Osteoblast (primary cell): ENCODE measurements at places on chromosomes 4 and X. TPM values are rescaled to one million over a fixed set of nuclear protein-coding genes. Genes with fewer than 3 reads are reported as not detected.

DNA sequence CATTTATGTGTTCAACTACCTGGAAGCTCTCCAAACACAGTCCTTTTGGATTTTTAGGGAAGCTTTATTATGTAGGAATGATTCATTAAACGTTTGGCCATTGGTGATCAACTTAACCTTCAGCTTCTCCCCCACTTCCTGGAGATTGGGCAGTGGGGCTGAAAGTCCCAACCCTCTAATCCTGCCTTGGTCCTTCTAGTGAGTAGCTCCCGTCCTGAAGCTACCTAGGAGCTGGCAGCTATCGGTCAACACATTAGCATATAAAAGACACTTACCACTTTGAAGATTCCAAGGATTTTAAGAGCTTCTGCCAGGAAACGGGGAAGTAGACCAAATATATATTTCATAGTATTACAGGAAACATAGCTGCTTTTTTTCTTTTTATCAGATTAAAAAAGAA, 69.7 kb downstream of the MCUB start:
- no peaks in the 10 kb centered on the region for H3K27me3 ChIP-seq
- no peak for DNase-seq
- no peaks in the 10 kb centered on the region for H3K4me1 ChIP-seq
- no peak overlapping the region for H3K27ac ChIP-seq
- no peaks in the 10 kb centered on the region for H3K36me3 ChIP-seq
- H3K4me3 ChIP-seq, result no peak overlapping the region

DNA sequence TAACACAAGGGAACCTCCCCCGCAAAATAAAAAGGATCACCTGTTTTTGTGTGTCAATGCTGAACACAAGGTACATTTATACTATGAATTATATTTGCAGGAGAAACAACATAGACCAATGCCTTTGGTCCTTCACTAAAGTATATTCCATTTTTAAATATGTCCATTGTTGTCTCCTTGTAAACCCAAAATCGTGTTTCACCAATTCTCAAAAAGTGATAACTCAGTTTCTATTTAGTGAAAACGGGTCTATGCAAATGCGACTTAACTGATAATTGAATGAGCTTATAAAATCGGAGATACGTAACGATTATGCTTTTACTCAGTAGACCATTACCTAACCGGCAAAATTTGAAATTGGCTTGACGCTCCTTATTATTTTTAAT, 2.1 kb downstream of the BRWD3 start:
- H3K27ac ChIP-seq, result peak overlapping the region; percentile 3
- H3K27me3 ChIP-seq, result no peaks in the 10 kb centered on the region
- no peaks in the 10 kb centered on the region for H3K4me1 ChIP-seq
- DNase-seq, result no peak
- H3K36me3 ChIP-seq, result no peaks in the 10 kb centered on the region

DNA sequence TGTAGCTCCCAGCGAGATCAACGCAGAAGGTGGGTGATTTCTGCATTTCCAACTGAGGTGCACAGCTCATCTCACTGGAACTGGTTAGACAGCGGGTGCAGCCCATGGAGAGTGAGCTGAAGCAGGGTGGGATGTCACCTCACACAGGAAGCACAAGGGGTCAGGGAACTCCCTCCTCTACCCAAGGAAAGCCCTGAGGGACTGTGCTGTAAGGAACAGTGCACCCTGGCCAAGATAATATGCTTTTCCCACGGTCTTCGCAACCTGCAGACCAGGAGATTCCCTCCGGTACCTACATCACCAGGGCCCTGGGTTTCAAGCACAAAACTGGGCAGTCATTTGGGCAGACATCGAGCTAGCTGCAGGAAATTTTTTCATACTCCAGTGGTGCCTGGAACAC, 216.4 kb upstream of the TET2 start:
- H3K36me3 ChIP-seq, result no peaks in the 10 kb centered on the region
- no peak for DNase-seq
- no peaks in the 10 kb centered on the region for H3K4me1 ChIP-seq
- H3K27ac ChIP-seq, result no peak overlapping the region
- no peak overlapping the region for H3K4me3 ChIP-seq
- H3K27me3 ChIP-seq, result no peaks in the 10 kb centered on the region

DNA sequence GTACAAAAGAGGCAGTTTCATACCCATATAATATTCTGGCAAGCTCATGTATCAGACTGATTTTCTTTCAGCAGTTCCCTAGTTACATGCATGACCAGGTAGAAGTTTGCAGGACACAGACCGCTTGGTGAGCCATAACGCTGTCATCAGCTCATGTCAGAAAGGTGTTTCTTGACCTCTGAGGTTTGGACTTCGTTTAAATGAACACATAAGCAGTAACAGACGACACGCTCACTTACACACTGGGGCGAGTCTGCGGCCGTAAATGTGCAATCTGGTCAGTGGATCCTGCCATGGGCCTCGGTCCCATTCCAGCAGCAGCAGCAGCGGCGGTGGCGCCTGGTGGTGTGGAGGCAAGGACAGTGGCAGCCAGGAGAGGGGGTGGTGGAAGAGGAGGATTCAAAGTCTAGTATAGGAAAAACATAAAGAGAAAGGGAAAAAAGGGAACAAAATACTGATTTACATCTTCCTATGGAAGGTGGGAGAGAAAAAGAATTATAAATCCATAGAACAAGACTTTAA, 111.9 kb upstream of the CBR4 start:
- peaks cover 86% of the 10 kb centered on the region for H3K36me3 ChIP-seq
- peak overlapping the region; percentile 8 for H3K27ac ChIP-seq
- peaks cover 23% of the 10 kb centered on the region for H3K4me1 ChIP-seq
- no peak overlapping the region for H3K4me3 ChIP-seq
- H3K27me3 ChIP-seq, result no peaks in the 10 kb centered on the region

GRCh38 chrX:16559206-16559619, 90.7 kb upstream of the S100G start:
- H3K4me3 ChIP-seq, result no peak overlapping the region
- H3K27me3 ChIP-seq, result no peaks in the 10 kb centered on the region
- H3K4me1 ChIP-seq, result no peaks in the 10 kb centered on the region
- no peaks in the 10 kb centered on the region for H3K36me3 ChIP-seq

GRCh38 chr4:82621251-82621650, 59.5 kb upstream of the TMEM150C start:
- no peaks in the 10 kb centered on the region for H3K4me1 ChIP-seq
- DNase-seq, result no peak
- no peak overlapping the region for H3K4me3 ChIP-seq
- no peaks in the 10 kb centered on the region for H3K27me3 ChIP-seq
- no peak overlapping the region for H3K27ac ChIP-seq

GRCh38 chr4:101921370-101921769, 130.8 kb downstream of the BANK1 start:
- no peak for DNase-seq
- H3K27ac ChIP-seq, result no peak overlapping the region
- no peak overlapping the region for H3K4me3 ChIP-seq
- no peaks in the 10 kb centered on the region for H3K27me3 ChIP-seq
- no peaks in the 10 kb centered on the region for H3K36me3 ChIP-seq

DNA sequence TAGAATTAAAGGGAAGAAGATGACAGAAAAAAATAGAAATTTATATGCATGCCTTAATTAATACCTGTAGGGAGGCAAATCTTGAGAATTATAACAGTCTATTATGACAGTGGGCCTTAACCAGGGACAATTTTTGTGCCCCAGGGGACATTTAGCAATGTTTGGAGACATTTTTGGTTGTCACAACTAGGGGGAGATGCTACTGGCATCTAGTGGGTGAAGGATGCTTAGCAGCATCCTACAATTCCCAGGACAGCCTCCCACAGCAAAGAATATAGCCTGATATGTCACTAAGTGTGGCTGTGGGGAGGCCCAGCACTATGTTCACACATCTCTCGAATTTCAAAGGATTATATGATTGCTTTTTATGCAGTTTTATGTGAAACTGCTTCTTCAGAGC, 10.5 kb downstream of the GPR82 start:
- H3K4me3 ChIP-seq, result no peak overlapping the region
- DNase-seq, result peak; percentile 58
- no peak overlapping the region for H3K27ac ChIP-seq
- no peaks in the 10 kb centered on the region for H3K4me1 ChIP-seq
- H3K36me3 ChIP-seq, result no peaks in the 10 kb centered on the region
- peaks cover 3% of the 10 kb centered on the region for H3K27me3 ChIP-seq

- H3K4me3 ChIP-seq, result no peak overlapping the region
- H3K4me1 ChIP-seq, result peaks cover 2% of the 10 kb centered on the region
- H3K27me3 ChIP-seq, result no peaks in the 10 kb centered on the region
- no peak for DNase-seq
- H3K27ac ChIP-seq, result no peak overlapping the region
- H3K36me3 ChIP-seq, result peaks cover 7% of the 10 kb centered on the region
Observed at GRCh38 chr4:177356921-177357320, 47.2 kb downstream of the NEIL3 start.

GRCh38 chr4:79563219-79563618, 155.2 kb upstream of the GK2 start:
- H3K27me3 ChIP-seq, result no peaks in the 10 kb centered on the region
- no peaks in the 10 kb centered on the region for H3K4me1 ChIP-seq
- no peak overlapping the region for H3K27ac ChIP-seq
- no peak overlapping the region for H3K4me3 ChIP-seq
- no peaks in the 10 kb centered on the region for H3K36me3 ChIP-seq

- no peak for DNase-seq
- H3K27me3 ChIP-seq, result no peaks in the 10 kb centered on the region
- H3K36me3 ChIP-seq, result no peaks in the 10 kb centered on the region
- H3K4me3 ChIP-seq, result no peak overlapping the region
- peaks cover 24% of the 10 kb centered on the region for H3K4me1 ChIP-seq
Observed at GRCh38 chr4:140100771-140101170, 53.2 kb downstream of the MAML3 start.

- no peaks in the 10 kb centered on the region for H3K36me3 ChIP-seq
- no peak overlapping the region for H3K27ac ChIP-seq
- no peak overlapping the region for H3K4me3 ChIP-seq
Observed at GRCh38 chr4:22502895-22503814, 12.7 kb downstream of the ADGRA3 start.

DNA sequence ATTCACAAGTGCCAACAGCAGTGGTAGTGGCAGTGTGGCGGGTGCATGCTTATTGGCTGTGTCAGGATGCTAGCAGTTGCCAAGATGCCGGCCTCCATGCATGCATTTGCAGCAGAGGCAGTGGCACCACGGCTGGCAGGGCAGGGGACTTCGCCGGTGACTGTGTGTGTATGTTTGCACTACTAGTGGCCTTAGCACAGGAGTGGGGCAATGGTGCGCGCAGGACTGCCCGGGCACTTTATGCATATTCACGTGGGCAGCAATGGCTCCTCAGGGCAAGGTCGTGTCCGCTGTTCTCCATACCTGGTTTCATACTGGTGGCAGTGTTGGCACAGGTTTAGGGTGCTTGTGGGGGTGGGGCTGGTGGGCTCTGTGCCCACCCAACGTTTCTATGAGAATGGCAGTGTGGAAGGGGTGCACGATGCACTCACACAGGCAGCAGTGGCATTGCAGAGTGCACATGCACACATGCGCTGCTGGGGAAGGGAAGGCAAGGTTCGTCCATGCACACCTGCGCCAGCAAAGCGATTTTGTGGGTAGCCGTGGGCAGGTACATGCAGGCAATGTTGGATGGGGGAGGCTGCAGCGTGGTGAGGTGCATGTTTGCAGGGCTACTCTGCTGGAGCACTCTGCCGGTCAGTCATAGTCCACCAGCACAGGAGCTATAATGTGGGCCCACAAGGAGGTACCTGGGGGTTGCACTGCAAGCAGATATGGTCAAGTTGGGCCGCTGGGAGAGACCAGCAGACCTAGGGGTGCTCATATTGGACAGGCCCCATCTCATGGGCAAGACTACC, 338.9 kb upstream of the TECRL start:
- H3K4me1 ChIP-seq, result no peaks in the 10 kb centered on the region
- H3K27me3 ChIP-seq, result no peaks in the 10 kb centered on the region
- H3K4me3 ChIP-seq, result no peak overlapping the region
- no peak overlapping the region for H3K27ac ChIP-seq
- peak; percentile 3 for DNase-seq

DNA sequence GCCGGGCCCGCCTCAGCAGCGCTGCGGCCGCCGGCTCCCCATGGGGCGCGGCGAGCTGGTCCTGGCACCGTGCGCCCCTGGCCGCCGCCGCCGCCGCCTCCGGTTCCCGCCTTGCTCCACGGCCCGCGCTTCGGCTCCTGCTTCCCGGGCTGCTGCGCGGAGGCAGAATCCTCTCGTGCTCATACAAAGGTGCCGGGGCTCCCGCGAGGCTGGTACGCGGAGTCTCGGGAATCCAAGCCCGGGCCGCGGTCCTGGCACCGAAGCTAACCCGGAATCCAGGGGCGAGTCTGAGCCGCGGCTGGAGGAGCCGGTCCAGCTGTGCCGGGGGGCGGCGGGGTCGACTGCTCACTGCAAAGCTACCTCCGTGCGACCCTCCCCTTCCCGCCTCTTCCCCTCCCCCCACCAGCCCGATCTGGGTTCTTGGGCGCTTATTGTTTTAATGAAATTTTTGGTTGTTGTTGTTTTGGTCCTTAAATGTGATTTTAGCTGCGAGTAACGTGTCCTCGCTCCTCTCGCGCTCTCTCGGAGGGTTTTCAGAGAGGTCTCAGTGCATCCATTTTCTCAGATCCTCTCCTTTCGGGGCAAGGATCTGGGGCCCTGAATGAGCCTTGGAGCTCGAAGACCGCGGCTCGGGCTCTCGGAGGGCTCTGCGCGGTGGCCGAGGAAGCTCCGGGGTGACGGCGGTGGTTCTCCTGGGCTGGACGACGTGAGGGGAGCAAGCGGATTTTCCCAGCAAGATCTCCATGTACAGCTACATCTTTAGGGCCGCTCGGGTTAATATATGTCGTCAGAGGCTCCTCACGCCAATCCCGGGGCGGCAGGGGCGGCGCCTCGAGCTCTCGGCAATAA, at the start of gene HAND2:
TSS of gene HAND2 (minus strand) at position 753 of the 849 bp plus-strand sequence. CDS start 940 bp downstream, outside the sequence.
- no peaks in the 10 kb centered on the region for H3K36me3 ChIP-seq
- H3K4me3 ChIP-seq, result peak within 1 kb of the TSS; percentile 74
- DNase-seq, result peak; percentile 98
- H3K27ac ChIP-seq, result no peak within 1 kb of the TSS
- peaks cover 7% of the 10 kb centered on the region for H3K4me1 ChIP-seq
- H3K27me3 ChIP-seq, result peaks cover 72% of the 10 kb centered on the region

- DNase-seq, result no peak
- H3K27me3 ChIP-seq, result no peaks in the 10 kb centered on the region
- peak overlapping the region; percentile 84 for H3K4me3 ChIP-seq
- H3K4me1 ChIP-seq, result peaks cover 24% of the 10 kb centered on the region
- peak overlapping the region; percentile 99 for H3K27ac ChIP-seq
Observed at GRCh38 chr4:77076889-77077635, 1.3 kb upstream of the CCNI start.

DNA sequence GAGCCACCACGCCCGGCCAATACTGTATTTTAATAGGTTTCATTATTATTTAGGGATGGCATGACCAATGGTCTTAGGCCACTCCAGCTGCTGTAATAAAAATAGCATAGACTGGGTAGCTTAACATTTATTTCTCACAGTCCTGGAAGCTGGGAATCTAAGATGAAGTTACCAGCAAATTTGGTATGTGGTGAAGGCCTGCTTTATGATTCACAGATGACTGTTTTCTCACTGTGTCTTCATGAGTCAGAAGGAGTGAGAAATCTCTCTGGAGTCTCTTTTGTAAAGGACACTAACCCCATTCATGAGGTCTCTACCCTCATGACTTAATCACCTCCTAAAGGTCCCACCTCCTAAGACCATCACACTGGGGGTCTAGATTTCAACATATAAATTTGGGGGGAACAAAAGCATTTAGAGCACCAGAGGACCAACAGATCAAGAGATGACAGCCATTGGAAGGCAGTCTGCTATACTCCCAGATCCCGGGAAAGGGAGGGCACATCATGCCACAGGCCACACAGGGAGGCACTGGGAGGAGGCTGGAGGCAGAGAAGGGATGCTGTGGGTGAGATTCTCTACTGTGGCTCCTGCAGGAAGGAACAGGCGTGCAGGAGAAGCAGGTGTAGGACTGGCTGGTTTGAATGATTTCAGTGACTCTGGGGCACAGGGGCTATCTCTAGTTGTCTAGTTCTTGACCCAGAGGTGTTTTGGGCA, 335.8 kb upstream of the SFRP2 start:
- no peaks in the 10 kb centered on the region for H3K27me3 ChIP-seq
- no peaks in the 10 kb centered on the region for H3K4me1 ChIP-seq
- H3K27ac ChIP-seq, result no peak overlapping the region
- DNase-seq, result no peak
- no peaks in the 10 kb centered on the region for H3K36me3 ChIP-seq

Gene PNMA6A
- 1.1 and 1.2 TPM in 2 replicates for total RNA-seq

Gene SLC16A2
- total RNA-seq, result 11.6 and 15.6 TPM in 2 replicates
